Activated T-cell treated with anti-CD3 and anti-CD28 coated beads, Interleukin-2, amount 50 U/mL, for 48 hours (primary cell): ENCODE measurements at places on chromosomes 1 and 21.

DNA sequence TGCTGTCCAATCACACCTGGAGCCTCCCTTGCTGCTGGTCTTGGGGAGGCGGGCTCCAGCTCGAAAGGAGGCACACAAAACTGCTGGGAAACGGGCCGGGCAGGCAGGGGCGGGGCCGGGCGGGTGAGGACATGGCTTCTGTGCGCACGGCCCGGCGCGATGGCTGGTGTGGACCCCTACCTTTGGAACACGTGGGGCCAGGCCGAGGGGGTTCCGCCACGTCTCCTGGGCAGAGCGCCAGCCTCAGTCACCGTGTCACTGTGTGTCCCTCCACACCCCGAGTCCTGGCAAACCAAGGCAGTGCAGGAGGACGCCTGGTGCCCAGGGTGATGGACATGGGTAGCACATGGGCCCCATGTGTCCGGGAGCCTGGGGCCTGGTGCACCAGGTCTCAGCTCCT is 42.0 kb upstream of the ADARB1 start:
- no peak for DNase-seq

GRCh38 chr1:234642428-234642827 is 32.5 kb upstream of the IRF2BP2 start:
- DNase-seq = no peak

DNA sequence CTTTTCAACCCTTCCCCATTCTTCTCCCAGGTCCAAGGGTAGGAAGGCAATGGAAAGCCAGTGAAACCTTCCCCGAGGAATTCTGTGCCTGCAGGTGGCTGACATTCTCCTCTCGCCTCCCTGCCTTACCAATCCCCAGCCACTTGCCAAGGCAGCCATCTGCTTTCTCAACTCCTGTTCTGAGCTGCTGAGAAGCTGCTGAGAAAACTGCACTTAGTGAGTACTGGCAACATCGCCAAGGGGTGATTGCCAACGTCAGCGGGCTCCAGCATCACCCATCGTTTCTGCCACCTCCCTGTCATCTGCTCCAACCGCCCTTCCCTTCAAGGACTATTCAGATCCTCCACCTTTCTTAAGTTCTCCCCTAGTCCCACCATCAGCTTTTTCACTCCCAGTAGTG is 106.0 kb downstream of the PTPRU start:
- no peak for DNase-seq

- peak; percentile 48 for DNase-seq
Observed at GRCh38 chr1:67479146-67479891, 49.1 kb upstream of the SERBP1 start.

DNA sequence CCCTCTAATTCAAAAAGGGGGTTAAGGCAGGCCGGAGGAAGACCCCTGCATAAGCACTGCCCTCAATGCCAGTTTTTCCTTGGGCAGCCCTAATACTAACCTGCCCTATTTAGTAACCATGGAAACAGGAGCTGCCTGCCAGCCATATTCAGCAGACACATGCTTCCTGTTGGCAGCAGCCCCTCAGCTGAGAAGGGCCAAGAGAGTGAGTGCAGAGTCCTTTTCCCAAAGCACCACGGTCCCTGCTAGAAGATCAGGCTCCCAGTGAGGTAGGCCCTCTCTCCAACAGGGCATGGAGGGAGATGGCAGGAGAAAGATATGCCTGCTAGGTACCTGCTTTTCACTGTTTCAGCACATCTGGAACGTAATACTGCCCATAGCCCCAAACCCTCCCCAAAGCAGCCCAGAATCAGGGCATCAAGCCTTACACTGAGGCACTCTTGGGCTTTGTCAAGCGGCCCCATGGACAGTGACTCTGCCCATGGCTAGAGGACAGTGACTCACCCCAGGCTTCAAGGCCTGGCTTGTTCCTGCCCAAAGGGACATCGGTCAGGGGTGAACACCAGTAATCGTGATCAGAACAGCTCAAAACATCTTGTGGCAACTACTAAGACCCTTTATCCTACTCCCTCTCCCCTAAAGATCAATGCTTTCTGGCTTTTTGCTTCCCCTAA is 64.5 kb downstream of the BCAR3 start:
- DNase-seq = no peak
